NCI-H748 treated with DMSO at 0.1 percent for 48 hours (cell line): ENCODE measurements at places on chromosomes 12 and 14.

DNA sequence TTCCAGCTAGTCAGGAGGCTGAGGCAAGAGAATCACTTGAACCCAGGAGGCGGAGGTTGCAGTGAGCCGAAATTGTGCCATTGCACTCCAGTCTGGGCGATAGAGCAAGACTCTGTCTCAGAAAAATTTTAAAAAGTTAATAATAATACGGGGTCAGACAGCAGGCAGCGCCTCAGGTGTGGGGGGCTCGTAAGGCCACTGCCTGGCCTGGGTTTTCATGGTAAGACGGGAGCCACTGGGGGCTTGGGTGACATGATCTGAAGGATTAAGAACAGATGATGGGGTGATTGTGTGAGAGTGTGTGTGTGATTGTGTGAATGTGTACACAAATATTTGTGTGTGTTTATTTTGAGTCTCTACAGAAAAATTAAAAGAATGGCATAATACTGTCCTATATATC is 23.6 kb downstream of the BCL7A start:
- DNase-seq: no peak

DNA sequence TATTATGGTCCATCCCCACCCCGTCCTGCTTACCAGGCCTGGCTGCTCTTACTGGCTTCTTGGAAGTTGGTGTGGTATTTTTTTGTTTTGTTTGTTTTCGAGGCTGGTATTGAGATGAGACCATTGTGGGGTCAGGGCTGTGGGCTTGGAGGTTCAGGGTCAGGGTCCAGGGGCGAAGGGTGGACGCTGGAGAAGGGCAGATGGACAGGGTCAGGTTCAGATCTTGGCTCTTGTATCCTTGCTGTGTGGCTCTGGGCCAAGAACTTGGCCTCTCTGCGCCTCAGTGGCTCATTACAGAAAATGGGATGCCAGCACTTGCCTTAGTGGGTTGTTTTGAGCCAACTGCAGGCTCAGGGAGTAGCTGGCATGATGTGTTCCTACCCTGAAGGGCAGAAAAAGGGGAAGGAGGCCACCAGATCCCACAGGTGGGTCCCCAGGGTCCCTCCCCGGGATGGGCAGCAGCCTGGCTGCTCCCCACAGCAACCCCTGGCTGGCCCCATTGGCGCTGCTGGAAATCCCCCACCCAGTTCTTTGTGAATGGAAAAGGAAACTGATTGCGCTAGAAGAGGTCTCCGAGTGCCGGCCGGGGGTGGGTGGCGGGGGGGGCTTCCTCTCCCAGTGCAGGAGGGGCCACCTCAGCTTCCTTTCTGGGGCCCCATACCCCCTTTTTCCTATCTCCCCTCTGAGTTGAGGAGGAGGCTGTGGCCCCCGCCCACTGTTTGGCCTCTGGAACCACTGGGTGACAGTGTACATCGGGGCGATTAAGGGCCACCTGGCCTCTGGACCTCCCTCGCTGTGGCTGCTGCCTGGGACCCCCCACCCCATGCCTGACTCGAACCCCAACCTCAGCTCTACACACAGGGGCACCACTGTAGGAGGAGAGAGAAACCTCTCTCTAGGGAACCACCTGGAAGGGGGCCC is 25.0 kb downstream of the SH2B3 start:
- DNase-seq: no peak

DNA sequence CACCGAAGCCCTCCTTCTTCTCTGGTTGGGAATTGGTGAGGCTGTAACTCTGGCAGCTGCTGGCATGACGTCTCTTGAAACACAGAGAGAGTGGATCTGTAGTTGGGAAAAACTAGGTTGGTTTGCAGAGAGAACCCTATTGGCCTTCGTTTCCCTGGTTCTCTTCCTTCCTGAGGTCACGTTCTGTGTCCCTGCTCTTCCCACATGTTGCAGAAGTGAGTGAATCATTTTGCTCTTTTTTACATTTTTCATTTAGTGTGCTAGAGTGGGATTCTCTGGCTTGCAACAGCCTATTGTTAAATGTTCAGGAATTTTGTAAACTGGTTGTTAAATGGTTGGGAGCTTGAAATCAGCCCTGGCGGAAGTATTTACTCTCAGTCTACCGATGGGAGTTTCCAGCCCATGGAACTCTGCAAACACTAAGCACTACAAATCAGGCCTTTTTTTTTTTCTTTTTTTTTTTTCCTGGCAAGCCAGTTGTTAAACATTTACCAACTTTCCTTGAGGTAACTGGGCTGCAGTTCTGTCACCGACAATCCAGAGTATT is 26.8 kb upstream of the CKAP4 start:
- no peak for DNase-seq

- no peak for DNase-seq
Observed at GRCh38 chr12:101924618-101925017, 47.2 kb downstream of the DRAM1 start.

DNA sequence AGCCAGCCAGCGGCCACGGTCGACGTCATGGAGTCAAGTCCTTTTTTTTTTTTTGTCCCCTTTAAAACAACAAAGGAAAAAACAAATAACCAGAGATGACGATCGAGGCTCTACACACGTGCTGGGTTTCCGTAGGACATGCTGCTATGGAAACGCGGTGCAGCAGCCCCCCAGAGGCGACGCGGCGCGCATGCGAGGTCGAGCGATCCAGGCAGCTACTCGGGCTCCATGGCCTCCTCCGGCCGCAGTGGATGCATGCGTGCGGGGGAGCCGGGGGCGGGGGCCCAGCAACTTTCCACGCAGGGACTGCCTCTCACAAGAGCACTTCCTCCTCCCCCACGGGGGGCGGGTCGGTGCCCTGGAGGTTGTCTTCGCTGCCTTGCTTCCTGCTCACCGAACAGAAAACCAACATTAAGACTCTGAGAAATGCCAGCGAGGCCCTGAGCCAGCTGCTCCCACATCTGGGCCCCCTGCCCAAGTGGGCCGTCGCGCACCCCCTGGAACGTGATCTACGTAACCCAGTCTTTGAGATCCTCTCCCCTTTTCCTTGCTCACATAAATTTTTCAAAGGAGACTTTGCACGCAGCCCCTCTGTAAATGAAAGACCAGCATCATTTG is 30.7 kb downstream of the P2RX4 start:
- no peak for DNase-seq

DNA sequence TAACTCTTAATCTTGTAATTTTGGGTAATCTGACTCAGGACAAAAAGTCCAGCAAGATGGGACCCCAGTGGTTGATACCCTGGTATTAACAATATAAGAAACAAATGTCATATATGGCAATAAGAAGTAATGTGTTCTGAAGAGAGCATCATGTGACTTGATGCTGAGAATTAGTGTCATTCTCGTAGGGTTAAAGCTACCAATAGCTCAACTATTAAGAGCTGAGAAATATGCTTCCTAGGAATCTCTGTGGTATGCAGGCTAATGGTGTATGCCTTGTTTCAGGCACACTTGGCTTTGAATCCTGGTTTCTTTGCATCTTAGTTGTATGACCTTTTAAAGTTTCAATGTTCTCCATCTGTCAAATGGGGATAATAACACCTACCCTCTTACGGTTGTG is 9.1 kb downstream of the MYRFL start:
- DNase-seq: no peak

DNA sequence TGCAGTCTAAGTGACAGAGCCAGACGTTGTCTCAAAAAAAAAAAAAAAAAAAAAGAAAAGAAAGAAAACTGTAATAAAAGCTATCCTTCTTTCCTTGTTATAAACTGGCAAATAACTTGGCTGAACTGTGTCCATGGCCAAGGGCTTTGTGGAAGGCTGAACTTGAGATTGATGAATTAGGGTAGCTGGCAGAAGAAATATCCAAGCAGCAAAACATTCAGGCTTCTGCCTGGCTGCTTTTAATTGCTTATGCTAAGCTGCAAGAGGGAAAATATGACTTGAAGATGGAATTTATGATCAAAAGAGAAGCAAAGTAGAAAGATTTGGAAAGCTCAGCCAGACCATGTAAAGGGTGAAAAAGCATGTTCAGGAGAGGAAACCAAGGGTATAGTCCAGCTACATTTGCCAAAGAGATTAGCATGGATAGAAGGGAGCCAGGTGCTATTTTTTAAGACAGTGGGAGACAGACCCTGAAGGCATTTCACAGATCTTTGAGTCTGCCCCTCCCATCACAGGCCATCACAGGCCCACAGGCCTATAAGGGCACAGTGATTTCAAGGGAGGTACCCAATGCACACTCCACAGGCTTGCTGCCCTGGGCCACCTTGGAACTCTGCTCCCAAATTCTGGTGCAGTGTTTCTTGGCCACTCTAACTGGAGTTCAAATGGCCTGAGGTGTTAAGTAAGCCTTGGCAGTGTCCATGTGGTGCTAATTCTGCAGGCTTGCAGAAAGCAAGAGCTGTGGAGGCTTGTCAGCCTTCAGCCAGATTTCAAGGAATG is 226.0 kb downstream of the AEBP2 start:
- no peak for DNase-seq

GRCh38 chr12:108400481-108400880 is 61.4 kb upstream of the CMKLR1 start:
- no peak for DNase-seq

- no peak for DNase-seq
Observed at GRCh38 chr12:107393043-107393717, 292.4 kb upstream of the PWP1 start.

DNA sequence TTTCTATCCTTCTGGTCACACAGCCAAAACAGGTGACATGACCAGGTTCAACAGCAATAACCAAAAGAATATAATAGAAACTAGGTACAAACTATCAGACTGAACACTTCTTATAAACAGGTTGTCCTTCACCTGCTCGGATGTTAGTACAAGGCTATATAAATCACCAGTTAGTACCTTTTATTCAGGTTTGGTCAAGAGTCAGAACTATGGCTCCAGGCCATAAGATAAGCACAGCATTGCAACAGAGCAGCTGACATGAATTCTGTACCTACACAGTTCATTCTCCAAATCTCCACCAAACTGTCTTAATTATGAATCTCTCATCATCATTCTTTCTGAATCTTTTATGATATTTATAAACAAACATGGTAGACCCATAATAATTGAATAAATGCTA is 123.9 kb downstream of the DIO2 start:
- DNase-seq: no peak

DNA sequence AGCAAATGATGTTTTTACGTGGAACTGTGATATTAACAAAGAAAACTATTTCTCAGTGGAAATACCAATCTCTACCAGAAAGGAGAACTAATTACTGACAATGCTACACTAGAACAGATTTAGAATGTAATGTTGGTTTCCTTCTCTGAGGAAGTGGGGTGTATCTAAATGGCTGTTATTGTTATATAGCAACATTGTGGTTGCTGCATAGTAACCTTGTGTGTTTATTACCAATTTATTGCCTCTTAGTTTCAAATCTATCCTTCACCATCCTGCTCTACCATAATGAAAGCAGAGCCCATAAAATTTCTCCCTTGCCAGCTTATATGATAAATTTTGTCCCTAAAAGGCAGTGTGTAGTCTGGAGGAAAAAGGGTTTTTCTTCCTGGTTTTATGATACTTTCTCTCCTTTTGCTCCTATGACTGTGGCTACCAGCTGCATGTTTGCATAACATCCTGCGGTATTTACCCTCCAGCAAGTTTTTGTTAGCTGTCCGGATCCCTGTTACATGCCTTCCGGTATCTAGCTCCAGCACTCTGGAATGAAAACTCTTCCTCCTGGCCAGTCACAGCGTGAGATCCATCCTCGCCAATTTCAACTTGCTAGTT is 5.7 kb upstream of the KLRK1 start:
- DNase-seq: peak; percentile 8

GRCh38 chr14:79834868-79835267 is 376.4 kb downstream of the DIO2 start:
- DNase-seq: no peak

DNA sequence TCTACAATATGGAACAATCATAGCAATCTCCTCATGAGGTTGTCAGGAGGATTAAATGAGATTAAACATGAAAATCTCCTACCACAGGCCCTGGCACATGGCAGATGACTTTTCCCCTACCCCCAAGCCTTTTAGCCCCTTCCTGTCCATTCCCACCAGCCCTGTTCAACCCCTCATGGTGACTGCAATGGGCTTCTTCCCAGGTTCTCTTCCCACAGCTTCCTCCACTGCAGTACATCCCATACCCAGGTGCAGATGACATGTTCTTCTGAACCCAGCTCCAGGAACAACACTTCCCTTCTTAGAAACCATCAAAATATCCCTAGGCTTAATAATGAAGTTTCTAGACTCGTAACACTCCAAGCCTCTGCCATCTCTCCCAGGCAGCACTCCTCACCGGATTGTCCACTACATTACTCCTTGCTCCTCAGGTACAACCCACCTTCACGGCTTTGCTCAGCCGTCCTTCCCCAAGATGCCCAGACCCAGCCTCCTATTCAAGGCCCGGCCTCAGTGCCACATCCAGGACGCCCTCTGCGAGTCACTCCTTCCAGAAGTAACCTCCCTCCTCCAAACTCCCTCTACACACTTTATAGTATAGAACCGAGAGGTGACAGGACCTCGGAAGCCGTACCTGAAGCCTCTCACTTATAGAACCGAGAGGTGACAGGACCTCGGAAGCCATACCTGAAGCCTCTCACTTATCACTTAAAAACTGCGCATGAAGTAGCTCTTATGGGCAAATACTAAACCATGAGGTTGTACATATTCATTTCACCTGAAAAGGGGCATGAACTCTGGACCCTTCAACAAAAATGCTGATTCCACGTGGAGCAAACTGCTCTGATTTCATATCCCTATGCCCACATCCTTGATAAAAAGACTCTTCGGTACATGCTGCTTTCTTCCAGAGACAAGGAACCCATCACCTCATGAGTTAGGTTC is 1.5 kb downstream of the CRACR2A start:
- DNase-seq: no peak

GRCh38 chr12:88247241-88247643 is 105.1 kb downstream of the TMTC3 start:
- DNase-seq: no peak

- DNase-seq: no peak
Observed at GRCh38 chr12:15829949-15830348, 40.8 kb upstream of the EPS8 start.

DNA sequence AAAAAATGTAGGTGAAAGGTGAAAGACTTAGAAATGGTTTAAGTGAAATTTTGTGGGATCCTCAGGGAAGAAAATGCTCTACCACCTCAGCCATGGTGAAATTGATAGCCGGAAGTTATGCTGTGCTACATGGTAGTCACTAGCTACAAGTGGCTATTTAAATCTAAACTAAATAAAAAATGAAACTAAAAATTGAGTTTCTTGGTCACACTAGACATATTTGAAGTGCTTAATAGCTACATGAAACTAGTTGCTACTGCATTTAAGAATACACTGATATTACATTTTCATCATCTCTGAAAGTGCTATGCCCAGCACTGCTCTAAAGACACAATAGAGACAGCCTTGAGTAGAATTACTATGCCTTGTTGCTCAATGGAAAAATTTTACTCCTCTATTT is 10.3 kb upstream of the SLCO1B3 start:
- DNase-seq: no peak

DNA sequence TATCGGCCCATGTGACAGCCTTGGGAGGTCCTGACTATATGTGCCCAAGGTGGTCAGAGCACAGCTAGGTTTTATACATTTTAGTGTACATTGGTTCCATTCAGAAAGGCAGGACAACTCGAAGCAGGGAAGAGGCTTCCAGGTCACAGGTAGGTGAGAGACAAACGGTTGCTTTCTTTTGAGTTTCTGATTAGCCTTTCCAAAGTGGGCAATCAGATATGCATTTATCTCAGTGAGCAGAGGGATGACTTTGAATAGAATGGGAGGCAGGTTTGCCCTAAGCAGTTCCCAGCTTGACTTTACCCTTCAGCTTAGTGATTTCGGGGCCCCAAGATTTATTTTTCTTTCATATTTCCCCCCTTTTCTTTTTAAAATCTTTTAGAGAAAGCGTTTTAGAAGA is 87.6 kb upstream of the PPP2R5C start:
- no peak for DNase-seq
